ENCODE measurements at places on chromosomes 2 and 18.

- no peak for DNase-seq
Measured at GRCh38 chr2:223944166-223944702, 901 bp downstream of the WDFY1 start.

- DNase-seq = no peak
Measured at GRCh38 chr18:33594799-33595198, 16.8 kb downstream of the ASXL3 start.

DNA sequence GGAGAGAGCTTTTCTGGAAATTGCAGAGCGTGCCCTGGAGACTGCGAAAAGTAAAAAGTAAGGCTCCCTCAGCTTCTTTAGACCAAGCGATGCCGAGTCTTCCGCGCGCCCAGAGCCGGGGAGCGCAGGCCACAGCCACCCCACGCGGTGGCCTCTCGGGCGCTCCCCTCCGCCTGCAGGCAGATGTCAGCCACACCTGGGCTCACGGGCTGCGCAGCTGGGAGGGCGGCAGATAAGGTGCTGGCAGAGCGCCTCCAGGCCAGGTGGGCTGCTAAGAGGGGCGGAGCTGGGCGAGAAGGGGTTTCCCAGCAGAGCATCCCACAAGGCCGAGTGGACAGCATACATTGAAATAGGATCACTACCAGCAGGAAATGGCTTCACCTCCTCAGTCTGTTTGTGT, 81.7 kb downstream of the ARHGEF4 start:
- no peak for DNase-seq

- no peak for DNase-seq
Measured at GRCh38 chr2:176398243-176399073, 129.2 kb downstream of the MTX2 start.

DNA sequence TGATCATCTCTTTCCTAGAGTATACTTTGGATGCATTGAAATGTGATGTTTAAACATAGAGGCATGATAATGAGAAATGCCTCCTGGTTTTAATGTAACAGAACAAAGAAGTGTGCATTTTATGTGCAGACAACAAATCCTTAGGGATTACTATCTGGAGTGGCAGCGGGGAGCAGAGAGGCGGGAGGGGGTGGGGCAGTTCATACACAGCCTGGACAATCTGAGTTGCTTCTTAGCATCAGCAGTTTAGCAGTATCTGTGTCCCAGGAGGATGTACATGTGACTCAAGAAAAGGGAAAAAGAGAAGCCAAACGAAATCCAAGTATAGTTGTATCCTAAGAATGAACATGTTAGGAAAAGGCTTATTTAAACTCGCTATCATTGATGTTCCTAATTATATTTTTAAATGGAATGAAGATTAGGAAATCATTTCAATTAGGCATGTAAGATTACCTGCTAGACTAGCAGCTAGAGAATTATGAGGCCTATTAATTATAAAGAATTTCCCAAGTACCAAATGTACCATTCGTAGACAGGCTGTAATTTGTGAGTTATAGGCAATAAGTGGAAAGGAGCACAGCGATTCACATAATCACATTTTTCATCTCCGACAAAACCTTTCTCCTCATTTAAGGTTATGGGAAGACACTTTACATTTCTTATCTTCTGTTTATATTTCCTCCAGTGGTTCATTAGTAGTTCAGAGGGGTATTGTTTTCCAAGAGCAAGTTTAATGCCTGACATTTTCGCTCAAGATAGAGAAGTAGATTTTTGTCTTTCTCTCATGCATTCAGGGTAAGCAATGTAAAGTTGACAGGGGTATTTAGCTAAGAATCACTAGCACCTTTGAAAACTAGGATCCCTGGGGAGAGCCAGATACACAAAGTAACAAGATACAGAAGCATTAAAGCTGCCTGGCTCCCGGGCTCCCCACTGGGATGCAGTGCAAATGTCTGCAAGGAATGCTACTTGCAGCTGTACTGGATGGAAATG, 141.3 kb upstream of the NOSTRIN start:
- DNase-seq = peak; percentile 8

DNA sequence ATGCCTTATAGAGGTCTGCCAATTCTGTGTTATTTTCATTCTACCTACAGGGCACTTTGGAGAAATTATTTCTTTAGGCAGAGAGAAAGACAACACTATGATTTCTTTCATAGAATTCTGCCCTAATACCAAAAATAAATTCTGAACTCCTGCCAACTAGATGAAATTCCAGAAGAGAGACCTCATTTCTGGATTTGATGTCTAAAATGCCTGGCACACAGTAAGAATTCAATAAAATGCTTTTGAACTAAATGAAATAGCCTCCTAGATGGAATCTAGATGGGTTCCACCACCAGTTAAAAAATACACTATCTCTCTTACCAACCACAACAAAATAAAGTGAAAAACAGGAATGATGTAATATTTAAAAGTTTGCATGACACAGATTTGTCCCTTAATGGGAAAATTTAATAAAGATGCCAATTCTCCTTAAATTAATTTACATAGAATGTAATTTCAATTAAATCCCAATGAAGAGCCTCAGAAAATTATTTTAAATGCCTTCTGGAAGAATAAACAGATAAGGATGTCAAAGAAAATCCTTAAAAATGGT, 75.0 kb downstream of the OSBPL1A start:
- DNase-seq = no peak

DNA sequence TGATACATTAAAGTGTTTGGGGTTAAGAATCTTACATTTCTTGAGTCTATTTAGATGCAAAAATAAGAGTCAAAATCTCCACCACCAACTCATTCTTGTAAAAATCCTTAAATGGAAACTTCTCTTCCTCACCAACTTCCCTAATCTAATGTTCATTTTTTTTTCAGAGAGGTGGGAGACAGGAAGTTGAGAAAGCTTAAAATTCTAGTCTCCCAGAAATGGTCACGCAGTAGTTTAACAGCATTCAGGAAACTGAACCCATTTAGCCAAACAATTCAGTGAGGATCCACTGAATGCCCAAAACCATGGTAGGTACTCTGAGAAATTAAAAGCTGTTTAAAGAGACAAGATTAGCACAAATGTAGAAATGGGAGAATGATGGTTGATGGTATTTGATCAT, 69.0 kb downstream of the TXNL1 start:
- no peak for DNase-seq

GRCh38 chr2:257429-257828, 6.4 kb downstream of the SH3YL1 start:
- no peak for DNase-seq

- DNase-seq = no peak
Measured at GRCh38 chr18:79343567-79344207, 52.0 kb upstream of the NFATC1 start.

DNA sequence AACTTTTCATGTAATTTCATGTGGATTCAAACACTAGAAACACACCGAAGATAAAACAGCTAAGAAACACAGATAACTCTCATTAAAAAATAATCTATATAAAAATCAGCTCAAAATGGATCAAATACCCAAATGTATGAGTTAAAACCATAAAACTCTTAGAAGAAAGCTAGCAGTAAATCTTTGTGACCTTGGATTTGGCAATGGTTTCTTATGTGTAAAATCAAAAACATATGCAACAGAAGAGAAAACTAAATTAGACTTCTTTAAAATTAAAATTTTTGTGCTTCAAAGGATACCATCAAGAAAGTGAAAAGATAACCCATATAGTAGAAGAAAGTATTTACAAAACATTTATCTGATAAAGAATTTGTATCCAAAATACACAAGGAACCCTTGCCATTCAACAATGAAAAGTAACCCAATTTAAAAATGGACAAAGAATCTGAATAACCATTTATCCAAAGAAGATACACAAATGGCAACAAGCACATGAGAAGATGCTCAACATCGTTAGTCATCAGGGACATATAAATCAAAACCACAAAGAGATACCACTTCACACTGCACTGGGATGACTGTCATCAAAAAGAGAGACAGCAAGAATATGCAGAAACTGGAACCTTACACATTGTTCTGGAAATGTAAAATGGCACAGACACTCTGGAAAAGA, 27.5 kb downstream of the GAREM1 start:
- no peak for DNase-seq

DNA sequence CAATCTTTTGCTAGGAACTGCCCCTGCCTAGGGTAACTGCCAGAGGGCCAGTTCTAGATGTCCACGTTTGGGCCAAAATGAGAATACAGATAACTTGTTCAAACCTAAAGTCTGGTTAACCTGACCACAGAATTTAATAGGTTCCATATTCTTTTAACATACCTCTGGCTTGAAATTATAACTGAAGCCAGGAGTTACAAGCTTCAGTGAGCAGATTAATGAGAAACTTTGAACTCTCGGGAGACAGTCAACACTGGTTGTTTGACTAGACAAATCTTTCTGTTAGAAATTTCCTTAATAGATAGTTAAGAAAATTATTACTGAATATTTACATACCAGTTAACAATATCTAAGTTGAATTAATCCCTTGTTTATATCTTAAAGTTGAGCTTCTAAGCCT, 110.0 kb upstream of the KLF7 start:
- no peak for DNase-seq

GRCh38 chr2:230772156-230772555, 59.5 kb downstream of the CAB39 start:
- no peak for DNase-seq

- no peak for DNase-seq
Measured at GRCh38 chr2:133718688-133719201, 150.5 kb upstream of the NCKAP5 start.

GRCh38 chr2:96341641-96342040, 6.1 kb downstream of the NCAPH start:
- DNase-seq = no peak

DNA sequence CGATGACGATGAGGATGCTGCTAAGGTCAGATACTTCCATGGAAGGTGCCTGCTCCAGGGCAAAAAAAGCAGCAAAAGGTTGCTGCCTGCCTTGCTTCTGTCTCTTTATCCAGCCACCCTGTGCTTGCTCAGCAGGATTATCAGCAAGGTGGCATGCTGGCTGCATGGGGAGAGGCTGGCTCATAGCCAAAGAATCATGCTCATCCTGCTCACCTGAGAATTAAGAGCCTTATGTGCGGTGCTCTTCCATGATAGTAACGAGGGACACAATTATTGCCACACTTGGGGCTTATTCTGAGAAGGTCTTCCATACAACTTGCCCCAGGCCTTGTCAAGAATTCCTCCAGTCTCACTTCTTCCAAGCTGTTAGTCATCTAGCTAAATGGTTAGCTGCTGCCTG, 60.4 kb upstream of the SEC11C start:
- DNase-seq = no peak

- DNase-seq = no peak
Measured at GRCh38 chr2:68519236-68519635, 51.9 kb downstream of the APLF start.

GRCh38 chr2:99374747-99375146, 37.6 kb downstream of the EIF5B start:
- DNase-seq = no peak

GRCh38 chr2:68813596-68813995, 57.6 kb downstream of the BMP10 start:
- no peak for DNase-seq

DNA sequence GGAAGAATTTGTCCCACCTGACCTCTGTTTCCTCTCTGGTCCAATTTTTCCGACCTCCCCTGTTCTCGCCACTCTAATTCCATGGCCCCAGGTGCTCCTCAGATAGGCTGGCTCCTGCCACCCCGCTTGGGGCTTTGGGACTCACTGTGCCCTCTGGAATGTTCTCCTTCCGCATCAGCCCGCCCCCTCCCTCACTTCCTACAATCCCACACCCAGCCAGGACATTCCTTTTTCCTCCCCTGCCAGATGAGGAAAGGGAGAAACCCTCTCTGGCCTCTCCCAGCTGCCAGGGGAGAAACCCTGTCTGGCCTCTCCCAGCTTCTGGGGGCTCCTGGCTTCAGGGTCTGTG, 3.1 kb upstream of the OR6B2 start:
- no peak for DNase-seq

DNA sequence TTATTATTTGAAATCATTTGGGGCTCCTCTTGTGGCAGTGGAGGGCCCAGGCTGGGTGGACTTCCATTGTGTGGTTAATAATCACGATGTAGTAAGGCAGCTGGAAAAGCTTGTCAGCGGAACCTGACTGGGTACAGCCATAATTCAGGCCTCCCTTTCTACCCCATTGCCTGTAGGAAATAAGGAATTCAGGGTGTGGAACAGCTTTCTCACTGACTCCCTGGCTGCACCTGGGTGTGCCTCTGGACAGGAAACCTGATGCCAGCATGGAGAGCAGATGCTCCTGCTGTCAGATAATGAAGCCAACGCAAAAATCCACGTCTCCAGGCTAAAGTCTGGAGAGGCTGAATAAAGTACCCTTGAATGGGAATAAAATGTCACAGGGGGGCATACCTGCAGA, 44.2 kb downstream of the LYPD6B start:
- DNase-seq = no peak

DNA sequence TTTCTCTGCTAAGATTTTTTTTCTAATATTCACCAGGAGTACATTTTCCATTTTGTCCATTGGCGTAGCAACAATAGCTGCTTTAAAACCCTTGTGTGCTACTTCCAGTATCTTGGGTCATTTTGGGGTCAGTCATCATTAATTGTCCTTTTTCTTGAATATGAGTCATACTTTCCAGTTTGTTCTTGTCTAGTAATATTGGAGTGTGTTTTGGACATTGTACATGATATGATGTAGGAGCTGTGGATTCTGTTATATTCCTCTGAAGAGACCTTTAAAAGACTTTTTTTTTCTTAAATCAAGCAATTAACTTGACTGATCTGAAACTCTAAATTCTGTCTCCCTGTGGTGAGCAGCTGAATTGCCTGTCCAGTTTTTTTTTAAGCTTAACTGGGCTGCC, 40.8 kb downstream of the AGPS start:
- no peak for DNase-seq

DNA sequence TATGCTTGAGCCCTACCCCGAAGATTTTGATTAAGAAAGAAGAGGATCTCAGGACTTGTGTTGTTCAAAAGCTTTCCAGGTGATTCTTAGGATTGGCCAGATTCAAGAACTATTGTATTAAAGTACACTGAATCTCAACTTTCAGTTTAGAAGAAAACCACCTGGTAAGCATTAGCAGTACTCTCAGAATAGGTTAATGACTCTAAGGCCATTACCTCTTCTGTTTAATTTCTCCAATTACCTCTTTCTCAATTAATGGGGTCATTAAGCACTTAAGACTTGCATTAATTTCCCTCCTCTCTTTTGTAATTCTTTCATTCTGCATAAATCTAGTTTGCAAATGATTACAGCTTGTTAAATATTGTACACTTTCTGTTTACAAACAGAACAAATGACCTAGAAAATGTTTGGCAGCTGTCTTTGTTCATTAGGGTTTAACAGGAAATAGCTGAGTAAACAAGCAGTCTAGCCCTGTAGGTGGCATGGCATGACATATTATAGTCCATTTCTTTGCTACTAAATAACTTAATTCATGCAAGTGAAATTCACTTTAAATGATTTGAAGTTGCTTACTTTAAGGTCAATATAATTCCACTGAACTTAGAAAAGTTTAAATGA, 20.4 kb upstream of the TDRD15 start:
- DNase-seq = no peak

DNA sequence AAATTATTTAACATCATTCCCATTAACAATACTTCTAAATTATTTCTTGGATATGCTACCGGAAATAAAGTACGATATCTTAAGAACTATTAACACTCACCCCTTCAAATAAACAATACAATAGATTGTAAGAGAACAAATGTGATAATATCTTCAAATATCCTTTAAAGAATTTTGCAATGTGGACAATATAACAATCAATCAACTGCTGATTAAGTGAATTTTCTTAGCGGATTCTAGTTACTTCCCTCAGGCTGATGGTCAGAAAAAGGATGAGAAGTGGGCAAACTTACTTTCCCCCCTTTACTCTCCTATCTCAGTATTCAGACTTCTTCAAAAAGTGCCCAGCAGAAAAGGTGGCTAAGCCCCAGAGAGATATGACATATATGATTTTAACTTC, 10.8 kb downstream of the NFE2L2 start:
- no peak for DNase-seq
